Bronchial epithelial cell (primary cell): ENCODE measurements at places on chromosomes 16 and 17.
A peak's percentile ranks its signal among the peaks of the same experiment; 100 is the strongest.

GRCh38 chr17:79721993-79722671 lies 8.6 kb upstream of the ENPP7 start:
- no peak for DNase-seq

- no peak for DNase-seq
Measured at GRCh38 chr16:86911437-86911958, 333.1 kb downstream of the FOXL1 start.

- no peak for DNase-seq
Measured at GRCh38 chr16:68356919-68357286, 46.1 kb downstream of the PRMT7 start.

DNA sequence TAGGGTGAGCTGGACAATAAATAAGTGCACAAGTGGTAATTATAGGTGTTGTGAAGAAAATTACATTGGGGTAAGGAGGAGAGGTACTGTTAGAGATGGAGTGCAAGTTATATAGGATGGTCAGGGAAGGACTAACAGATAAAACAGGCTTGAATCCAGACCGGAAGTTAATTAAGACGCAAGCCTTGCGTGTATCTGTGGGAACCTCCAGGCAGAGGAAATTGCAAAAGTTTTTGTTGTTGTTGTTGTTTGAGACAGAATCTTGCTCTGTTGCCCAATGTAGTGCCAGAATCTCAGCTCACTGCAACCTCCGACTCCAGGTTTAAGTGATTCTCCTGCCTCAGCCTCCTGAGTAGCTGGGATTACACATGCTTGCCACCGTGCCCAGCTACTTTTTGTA lies 2.4 kb upstream of the ZNF18 start:
- DNase-seq = no peak

GRCh38 chr17:40373999-40374398 lies 9.5 kb upstream of the GJD3 start:
- DNase-seq = no peak

- DNase-seq = peak; percentile 62
Measured at GRCh38 chr17:72592242-72592966, 471.6 kb downstream of the SOX9 start.

GRCh38 chr16:10526962-10527361 lies 53.4 kb downstream of the EMP2 start:
- DNase-seq = no peak

DNA sequence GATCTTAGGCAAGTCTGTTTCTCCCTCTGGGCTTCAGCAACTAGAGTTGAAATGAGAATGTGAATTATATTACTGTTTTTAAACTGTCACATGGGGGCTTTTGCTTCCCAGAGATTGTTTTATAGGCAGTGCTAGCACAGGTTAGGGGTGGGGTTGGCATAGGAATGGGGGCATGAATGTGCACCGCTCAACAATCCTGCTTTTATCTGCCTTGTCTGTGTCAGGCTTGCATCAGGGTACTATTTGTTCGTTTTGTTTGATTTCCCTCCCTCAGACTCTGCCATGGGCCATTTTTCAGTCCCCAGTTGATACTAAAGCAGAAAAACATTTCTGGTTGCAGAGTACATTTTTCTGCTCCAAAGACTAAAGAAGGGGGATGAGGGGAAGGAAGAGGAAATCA lies 34.6 kb upstream of the IRX6 start:
- no peak for DNase-seq

DNA sequence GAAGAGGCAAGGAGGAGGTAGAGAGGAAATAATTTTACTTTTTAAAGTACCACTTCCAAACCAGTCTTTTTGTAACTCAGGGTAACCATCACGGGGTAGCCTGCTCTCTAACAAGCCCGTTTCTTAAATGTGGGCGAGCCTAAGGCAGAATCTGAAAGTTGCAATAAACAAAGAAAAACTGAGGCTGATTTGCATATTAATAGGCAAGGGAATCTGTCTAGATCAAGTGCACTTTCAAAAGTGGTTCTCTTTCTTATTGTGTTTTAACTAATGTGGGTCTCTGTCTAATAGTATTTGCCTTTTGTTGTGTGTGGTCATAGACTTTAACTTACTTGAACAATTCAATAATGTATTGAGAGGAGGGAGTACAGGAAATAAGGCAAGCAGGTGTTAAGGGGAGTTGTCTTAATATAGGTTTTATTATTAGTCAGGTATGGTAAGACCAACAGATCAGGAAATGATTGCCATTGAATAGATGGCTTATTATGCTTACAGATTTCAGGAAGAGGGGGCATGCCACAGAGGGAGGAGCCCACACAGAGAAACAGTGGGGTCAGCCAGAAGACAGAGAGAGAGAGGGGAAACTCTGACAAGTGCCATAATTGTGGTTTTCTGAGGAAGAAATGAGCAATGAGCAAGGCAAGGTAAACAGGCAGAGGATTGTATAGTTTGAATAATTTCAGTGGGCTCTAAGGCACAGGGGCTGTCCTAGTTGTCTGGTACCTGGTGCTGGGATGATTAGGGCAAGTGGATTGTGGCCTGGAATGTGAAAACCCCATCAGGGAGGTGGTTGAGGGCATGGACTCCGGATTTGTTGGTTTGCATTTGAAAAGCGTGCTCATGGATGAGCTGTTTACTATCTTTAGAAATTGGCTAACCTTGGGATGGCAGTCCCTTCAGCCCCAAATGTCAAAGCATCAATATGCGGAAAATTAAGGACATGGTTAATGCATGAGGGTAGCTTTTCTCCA lies 237.2 kb downstream of the TOX3 start:
- DNase-seq = no peak

DNA sequence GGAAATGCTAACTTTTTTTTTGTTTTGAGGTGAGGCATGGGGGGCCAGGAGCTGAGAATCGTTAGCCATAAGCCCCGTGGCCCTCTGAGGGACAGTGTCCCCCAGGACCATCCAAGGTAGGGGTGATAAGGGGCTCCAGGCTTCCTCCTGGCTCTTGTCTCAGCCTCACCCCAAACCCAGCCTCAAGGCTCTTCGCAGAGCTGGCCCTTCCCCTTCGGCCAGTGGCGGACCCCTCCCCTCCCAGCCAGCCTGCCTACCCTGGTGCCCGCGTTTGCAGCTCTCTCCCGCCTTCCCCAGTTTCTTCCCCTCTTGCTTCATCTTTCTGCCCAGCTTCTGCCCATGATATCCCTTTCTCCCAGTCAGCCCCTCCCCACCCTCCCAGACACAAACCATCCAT lies 22.7 kb upstream of the ATP2A3 start:
- no peak for DNase-seq

DNA sequence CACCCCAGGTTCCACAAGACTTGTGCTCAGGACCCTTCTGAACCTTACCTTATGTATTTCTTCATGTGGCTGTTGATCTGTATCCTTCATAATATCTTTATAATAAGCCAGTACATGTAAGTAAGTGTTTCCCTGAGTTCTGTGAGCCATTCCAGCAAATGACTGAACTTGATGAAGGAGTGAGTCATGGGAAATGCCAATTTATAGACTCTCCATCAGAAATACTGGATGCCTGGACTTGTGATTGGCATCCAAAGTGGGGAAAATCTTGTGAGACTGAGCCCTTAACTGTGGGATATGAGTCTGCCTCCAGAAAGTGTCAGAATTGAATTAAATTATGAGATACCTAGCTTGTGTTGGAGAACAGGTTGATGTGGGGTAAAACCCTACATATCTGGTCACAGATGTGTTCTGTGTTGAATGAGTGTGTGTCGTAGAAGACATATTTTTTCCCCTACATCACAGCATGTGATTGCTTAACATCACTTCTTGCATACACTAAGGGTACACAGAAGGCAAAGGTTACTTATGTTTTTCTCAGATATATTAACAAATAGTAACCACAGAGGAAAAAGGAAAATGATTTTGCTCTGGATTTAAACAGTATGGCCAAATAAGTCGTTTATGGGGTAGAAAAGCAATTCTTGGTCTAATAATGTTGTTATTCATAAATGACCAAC lies 70.2 kb upstream of the NETO2 start:
- peak; percentile 68 for DNase-seq

DNA sequence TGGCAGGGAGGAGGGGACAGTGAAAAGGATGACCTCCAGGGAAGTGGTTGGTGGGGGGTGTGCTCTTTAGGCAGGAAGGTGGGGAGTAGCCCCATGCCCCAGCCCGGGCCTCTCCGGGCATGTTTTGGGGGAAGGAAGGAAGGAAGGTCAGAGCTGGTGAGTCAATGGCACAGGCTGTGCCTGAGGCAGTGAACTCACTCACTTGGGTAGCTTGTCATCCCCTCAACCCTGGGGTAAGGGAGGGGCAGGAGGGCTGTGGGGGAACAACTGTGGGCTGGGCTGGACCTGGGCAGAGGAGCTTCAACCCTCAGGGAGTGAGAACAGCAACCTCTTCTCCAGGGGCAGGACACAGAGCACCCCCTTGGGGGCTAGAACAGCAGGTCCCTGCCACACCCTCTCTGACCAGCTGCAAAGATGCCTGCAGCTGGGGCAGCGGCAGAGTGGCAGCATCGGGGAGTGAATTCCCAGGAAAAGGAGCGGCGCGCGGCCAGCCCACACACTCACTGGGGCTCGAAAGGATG lies 6.3 kb downstream of the CSF3 start:
- peak; percentile 94 for DNase-seq

DNA sequence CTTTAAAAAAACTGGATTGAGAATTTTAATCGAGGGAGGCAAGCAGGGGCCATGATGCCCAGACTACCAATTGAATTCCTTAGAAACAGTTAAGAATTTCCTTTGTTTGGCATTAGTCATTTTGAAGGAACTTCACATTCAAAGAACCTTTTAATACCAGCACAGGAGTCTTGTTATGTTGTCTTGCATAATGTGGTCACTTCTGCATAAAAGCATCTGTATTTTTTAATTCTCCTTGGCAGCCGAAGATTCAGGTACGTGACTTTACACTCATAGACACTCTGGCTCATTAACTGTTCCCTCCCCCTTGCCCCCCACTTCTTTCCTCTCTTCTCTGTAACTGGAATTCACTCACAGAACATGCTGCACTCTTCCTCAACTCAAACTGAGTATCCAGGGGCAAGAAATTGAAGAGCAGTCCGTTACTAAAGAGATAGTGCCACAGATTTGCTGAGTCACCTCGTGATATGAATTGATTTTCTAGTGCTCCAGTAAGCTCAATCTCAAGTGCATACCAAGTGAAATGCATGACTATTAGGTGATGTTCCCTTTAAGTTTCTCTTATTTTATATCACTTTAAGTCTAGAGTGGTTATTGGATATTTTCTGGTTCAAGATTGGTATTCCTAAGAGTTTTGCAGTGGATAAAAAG lies 572.2 kb upstream of the SOX9 start:
- DNase-seq = peak; percentile 51

GRCh38 chr16:55655897-55656681 lies at the start of gene SLC6A2:
SLC6A2 (plus strand) TSS chr16:55655988; CDS start chr16:55656695, 707 bp downstream.
- no peak for DNase-seq

- DNase-seq = peak; percentile 65
Measured at GRCh38 chr16:21708533-21709115, 44.9 kb downstream of the OTOA start.

- no peak for DNase-seq
Measured at GRCh38 chr17:37317867-37318266, 57.9 kb upstream of the C17orf78 start.

DNA sequence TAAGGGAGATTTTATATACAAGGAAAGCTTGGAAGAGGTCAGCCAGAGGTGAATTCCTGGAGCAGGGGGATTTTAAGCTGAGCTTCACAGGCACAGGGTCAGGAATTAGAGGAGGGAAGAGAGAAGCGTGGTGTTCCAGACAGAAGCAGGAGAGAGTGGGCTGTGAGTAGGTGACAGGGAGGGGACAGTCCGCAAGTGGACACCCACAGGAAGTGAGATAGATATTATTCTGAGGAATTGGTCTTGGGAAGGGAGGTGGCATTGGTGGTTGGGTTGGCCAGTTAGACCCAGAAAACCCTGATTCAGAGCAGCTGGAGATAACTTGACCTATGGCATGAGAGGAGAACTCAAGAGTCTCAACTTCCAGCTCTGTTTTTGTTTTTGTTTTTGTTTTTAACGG lies 14.7 kb downstream of the PHB1 start:
- DNase-seq = no peak

DNA sequence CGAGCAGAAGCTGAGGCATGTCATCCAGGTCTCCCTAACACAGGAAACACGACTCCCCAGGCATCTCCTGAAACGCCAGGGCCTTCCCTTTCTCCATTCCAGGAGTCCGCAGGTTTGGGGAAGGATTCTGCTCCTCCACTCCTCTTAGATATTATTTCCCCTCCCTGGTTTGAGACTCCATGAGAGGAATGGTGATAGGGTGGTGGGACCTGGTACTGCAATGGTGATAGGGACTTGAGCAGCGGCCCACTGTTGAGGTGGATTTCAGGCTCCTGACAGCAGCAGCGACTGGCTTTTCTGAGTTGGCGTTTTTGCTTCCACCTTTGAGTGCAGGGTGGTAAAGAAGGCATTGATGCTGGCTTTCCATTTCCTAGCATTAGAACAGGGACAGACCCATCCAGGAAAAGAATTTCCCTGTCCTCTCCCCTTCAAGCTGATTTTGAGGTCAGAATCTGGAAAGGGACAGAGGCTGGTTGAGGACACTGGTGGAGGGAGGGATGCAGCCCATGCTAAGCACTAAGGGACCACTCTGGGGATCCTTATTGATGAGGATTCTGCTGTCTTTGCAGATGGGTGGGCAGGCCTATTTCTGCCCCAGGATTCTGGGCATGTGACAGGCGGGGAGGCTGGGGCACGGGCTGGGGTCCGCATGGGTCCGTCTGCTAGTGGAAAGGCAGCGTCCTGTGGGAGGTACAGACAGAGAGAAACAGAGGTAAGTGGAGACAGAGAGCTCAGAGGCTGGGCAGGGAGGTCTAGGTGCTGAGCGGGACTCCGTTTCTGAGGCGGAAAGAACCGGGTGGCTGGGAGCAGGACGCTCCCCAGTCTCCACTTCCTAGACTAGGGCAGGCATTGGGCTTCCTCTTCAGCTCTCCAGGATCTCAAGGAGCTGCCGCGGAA lies 1.3 kb upstream of the TBX4 start:
- DNase-seq = no peak

DNA sequence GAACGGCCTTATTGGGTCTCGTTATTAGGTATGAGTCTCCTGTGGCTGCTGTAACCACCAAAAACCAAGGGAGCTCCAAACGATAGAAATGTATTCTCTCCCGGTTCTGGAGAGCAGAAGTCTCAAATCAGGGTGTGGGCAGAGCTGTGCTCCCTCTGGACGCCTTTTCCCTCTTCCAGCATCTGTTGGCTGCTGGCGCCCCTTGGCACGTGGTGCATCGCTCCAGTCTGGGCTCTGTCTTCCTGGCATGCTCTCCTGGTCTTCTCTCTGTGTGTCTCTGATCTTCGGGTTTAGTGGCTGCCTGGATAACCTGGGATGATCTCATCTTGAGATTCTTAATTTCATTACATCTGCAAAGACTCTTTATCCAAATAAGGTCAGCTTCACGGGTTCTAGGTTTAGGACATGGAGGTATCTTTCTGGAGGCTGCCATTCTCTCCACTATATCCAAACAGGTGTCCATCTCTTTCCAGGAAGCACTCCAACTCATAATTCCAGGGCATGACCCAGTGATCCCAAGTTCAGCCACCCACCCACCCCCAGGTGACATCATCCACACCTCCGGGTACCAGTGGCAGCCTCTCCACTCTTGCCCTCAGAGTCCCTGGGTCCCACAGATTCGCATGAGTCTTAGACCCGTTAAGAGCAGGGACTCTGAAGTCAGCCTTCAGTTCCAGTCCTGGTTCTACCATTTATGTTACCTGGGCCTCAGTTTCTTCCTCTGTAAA lies 145.5 kb upstream of the FOXF1 start:
- DNase-seq = no peak
